ENCODE measurements at places on chromosomes 13 and 19. TPM values are rescaled to one million over a fixed set of nuclear protein-coding genes. Genes with fewer than 3 reads are reported as not detected.

GRCh38 chr19:47105874-47106273, 7.7 kb downstream of the ZC3H4 start:
- no peak overlapping the region for H3K27ac ChIP-seq
- H3K36me3 ChIP-seq = no peaks in the 10 kb centered on the region
- no peaks in the 10 kb centered on the region for H3K4me1 ChIP-seq

- no peak overlapping the region for H3K4me3 ChIP-seq
- peaks cover 8% of the 10 kb centered on the region for H3K36me3 ChIP-seq
- DNase-seq = no peak
- no peaks in the 10 kb centered on the region for H3K4me1 ChIP-seq
- H3K27me3 ChIP-seq = no peaks in the 10 kb centered on the region
Measured at GRCh38 chr19:1610579-1610978, 5.3 kb upstream of the UQCR11 start.

GRCh38 chr19:38851622-38852230, 1.9 kb upstream of the HNRNPL start:
- peak overlapping the region; percentile 94 for H3K27ac ChIP-seq
- H3K27me3 ChIP-seq = no peaks in the 10 kb centered on the region
- no peaks in the 10 kb centered on the region for H3K4me1 ChIP-seq
- peak; percentile 97 for DNase-seq

DNA sequence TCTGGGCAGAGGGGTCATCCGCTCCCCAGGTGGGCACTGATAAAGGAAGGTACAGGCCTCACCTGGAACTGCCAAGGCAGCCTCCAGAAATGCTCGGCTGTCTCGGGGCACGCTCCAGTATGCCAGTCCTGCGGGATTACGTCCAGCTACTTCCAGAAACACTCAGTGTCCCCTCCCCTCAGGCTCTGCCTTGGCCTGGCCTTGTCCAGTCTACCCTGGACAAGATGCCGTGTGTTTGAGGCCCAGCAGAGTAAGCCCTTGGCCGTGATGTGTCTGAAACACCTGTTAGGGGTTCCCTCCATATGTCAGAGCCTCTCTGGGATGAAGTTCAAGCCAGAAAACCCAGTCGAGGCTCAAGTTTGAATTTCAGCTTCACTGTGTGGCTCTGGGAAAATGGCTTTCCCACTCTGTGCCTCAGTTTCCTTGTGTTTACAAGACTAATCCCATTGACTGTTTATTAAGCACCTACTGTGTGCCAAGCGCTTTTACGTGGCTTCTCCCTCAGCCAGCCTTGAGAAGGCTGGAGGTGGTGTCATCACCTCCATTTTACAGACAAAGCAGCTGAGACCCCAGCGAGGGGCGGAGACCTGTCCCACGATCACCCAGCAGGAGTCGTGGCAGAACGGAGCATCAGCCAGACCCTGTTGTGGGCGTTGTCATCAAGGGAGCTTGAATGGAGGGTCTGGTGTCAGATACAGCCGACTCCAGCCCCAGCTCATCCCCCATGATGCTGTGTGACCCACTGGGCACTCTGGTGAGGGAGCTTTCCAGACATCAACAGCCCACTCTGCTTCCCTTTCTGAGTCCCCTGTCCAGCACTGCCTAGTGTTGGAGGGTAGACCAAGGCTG, 2.0 kb upstream of the PIK3R2 start:
- no peaks in the 10 kb centered on the region for H3K27me3 ChIP-seq
- H3K27ac ChIP-seq = no peak overlapping the region
- no peaks in the 10 kb centered on the region for H3K36me3 ChIP-seq
- no peak overlapping the region for H3K4me3 ChIP-seq

GRCh38 chr13:37481011-37481884, 117.3 kb downstream of the POSTN start:
- no peaks in the 10 kb centered on the region for H3K4me1 ChIP-seq
- no peak overlapping the region for H3K4me3 ChIP-seq
- DNase-seq = no peak
- H3K27me3 ChIP-seq = no peaks in the 10 kb centered on the region
- no peaks in the 10 kb centered on the region for H3K36me3 ChIP-seq
- H3K27ac ChIP-seq = no peak overlapping the region

- no peak overlapping the region for H3K27ac ChIP-seq
- no peaks in the 10 kb centered on the region for H3K27me3 ChIP-seq
- no peaks in the 10 kb centered on the region for H3K4me1 ChIP-seq
- no peak for DNase-seq
- no peaks in the 10 kb centered on the region for H3K36me3 ChIP-seq
Measured at GRCh38 chr13:44407379-44407778, 33.8 kb downstream of the SERP2 start.

DNA sequence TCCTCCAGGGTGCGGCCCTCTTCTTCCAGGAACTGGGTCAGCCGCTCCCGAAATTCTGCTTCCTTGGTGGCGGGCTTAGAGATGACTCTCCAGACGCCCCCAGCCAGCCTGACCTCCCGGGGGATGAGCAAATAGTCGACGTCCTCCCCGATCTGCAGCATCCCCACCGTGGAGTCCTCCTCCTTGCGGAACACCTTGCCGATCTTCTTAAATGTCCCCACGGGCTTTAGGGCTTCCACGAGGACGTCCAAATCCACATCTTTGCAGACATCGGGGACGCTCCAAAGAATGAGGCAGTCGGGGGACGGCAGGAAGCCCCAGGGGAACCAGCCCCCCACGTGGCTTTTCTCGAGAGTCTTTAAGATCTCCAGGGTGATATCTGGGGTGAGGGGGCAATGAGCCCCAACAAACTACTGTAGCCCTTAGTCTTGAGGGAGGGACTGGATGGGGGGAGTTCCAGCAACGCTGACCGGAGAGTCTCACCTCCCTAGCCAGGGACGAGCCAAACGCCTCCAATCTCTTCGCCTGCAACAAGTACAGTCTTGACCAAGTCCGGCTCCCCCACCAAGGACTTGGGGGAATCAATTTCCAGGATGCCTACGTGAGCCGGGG, 608 bp downstream of the CCDC8 start:
- no peaks in the 10 kb centered on the region for H3K27me3 ChIP-seq
- H3K36me3 ChIP-seq = no peaks in the 10 kb centered on the region
- no peak for DNase-seq

- DNase-seq = no peak
- H3K4me1 ChIP-seq = no peaks in the 10 kb centered on the region
- no peak overlapping the region for H3K27ac ChIP-seq
- no peaks in the 10 kb centered on the region for H3K27me3 ChIP-seq
- peaks cover 2% of the 10 kb centered on the region for H3K36me3 ChIP-seq
Measured at GRCh38 chr13:80528733-80529132, 187.8 kb upstream of the SPRY2 start.

GRCh38 chr13:35475960-35476943, at the start of gene MAB21L1:
Gene MAB21L1 (minus strand): TSS chr13:35476689. CDS start chr13:35476138, 551 bp downstream.
- DNase-seq = no peak
- H3K36me3 ChIP-seq = no peaks in the 10 kb centered on the region

The ZNF85 gene
- total RNA-seq = 4.6 TPM

The KLK15 gene
- total RNA-seq = not detected
